ENCODE measurements at places on chromosomes 16 and 17.

DNA sequence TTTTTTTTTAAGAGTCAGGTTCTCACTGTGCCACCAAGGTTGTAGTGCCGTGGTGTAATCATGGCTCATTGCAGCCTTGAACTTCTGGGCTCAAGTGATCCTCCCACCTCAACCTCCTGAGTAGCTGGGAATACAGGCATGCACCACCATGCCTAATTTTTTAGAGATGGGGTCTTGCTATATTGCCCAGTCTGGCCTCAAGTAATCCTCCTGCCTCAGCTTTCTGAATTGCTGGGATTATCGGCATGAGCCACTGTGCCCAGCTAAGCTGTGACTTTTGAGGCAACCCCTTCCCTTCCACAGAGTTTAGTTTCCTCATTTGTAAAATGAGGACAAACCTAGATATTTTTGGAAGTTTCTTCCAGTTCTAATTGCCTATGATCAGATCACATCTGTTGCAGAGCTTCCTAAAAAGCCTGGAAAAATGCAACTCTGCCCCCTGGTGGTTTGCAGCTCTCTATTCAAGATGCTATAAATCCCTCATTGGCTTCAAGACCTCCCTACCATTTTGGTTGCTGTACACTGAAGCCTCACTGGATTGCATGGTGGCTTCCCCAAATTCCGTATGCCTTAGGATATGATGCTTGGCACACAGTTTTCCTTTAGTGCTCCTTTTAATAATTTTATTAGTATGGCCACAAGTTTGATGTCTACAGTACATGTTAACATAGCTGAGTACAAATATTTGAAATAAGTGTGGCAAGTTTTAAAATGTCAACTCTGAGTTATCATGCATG lies 19.3 kb downstream of the GDE1 start:
- peak; percentile 45 for DNase-seq

DNA sequence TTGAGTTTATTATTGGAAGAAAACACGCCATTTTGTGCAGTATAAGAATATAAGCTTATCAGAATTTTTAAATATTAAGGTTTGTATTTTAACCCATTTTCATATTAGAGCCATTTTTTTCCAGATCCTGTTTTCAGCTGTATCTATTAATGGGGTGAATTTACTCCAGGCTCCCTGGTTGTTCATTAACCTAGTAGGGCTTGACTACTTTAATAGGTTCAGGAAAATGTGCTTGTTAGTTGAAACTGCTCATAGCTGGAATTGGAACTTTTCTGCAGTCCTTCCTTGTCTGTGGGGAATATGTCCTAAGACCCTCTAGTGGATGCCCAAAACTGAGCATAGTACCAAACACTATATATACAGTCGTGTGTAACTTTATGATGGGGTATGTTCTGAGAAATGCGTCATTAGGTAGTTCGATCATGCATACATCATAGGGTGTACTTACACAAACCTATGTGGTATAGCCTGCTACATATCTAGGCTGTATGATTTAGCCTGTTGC lies 28.0 kb downstream of the NFAT5 start:
- no peak for DNase-seq

- no peak for DNase-seq
These were observed 7.1 kb downstream of the NAGPA start for GRCh38 chr16:5026664-5027063.

DNA sequence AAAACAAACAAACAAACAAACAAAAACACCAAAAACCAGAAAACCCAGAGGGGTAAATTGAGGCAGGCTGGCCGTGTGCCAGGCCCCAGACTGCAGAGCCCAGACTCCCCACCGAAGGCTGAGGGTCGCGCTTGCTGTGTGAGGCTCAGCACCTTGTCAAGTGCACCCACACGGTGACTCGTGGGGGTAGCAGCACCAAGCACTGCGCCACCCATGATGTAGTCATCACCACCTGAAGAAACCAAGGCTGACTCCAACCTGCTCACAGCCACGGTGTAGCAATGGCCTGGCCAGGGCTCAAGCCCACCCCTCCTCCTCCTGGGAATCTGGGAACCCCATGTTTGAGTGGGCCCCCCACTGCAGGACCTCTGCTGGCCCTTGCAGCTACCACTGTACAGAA lies 11.9 kb downstream of the MCRIP1 start:
- no peak for DNase-seq

- DNase-seq: no peak
These were observed 3.2 kb downstream of the ARHGAP27 start for GRCh38 chr17:45429339-45430005.

GRCh38 chr17:58660621-58661020 lies 31.2 kb downstream of the TEX14 start:
- no peak for DNase-seq

DNA sequence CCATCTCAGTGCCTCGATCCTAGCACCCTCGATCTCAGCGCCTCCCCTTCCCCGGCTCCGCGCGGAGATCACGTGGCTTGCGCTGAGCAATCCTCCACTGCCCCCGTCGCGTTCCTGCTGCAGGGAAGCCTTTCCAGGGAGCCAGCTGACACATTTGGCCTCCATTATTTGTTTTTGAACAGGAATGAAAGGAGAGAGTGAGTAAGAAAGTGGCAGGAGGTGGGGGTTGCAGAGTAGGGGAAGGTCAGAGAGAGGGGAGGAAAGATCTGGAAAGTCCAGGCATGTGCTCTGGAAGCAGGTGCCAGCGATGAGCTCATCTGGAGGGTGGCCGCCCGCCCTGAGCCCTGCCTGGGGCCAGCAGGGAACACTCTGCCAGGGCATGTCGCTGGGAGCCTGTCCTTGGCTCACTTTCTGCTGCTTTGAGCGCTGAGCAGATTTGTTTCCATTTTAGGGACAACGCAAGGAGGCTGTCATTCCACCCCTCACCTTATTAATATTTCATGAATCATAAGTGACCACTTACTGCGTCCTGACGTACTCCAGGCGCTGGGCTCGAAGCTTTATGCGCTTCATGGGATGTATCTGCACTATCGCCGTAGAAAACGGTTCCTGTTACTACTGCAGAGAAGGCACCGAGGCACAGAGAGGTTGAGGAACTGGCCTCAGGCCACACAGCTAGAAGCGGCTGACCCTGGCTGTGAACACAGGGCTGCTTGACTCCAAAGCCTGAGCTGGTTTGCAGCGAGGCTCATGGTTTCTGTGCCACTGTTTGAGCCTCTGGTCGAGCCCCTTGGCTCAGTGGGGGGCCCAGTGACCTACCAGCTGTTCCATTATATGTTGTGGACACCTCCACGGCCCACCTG lies 283.1 kb downstream of the SEC14L1 start:
- DNase-seq: no peak

GRCh38 chr17:42141382-42141781 lies 13.4 kb downstream of the RAB5C start:
- no peak for DNase-seq

All from T-helper 2 cell treated with Interferon-gamma antibody and Interleukin-4, amounts not matched to agents 5 μg/mL and 100 μg/mL, for 36 hours (primary cell).